ENCODE measurements at places on chromosomes 1 and 21.

DNA sequence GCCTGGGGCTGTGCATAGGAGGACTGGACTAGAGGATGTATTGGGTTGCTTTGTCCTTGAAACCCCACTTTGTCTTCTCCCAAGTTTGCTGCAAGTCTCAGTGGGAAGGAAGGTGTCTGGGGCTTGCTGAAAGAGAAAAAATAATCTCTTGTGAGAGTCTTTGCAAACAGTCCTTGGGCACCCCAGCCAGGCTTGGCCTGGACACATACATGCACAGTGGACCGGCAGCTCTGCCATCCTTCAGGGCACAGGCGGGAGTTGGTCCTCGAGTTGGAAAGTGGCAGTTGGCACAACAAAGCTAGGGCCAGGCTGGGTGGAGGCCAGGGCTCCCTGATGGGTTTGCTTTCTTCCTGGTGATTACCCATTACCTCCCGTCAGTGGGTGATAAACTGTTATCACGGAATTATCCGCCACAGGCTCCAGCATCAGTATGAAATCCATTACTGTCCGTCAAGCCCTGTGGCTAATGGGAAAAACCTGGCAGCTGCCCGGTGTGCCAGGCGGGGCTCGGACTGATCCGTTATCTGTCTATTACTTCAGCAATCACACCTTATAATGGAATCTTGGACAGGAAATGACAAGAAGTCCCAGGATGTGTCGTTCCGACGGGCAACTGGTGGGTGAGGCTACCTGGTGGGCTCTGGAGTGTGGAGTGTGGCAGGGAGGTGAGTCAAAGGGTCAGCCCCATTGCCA lies 265.7 kb downstream of the GRIK3 start:
- DNase-seq: no peak

DNA sequence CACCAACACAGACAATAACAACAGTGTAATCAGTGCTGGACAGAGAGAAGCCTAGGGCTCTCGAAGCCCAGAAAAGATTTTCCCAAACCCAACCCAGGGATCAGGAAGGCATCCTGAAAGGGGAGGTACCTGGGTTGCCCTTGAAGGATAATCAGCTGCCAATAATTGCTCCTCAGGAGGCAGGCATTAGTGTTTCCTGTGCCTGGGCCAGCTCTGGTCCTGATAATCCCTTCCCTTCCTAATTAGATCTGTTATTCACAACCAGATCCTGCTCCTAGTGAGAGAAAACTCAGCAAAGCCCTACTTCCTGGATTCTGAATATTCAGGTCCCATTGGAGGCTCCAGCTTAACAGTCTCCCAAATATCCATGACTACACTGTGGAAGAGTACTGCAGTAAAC lies 117.4 kb downstream of the DMRTA2 start:
- no peak for DNase-seq

DNA sequence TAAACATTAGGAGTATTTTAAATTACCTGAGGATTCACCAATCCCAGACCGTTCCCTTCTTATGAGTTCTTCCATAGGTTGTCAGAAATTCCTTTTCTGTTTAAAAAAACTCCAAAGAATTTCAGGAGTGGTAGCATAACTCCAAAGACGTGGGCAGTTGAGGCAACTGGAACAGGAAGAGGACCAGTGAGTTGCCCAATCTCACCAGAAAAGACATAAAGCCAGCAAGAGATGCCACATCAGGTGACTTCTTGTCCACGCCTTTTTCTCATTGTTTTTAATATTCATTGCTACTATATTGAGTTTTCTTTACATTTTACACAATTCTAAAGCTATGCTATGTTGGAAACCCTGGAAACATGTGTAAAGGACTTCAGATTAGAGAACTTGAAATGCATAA lies 88.1 kb upstream of the JAK1 start:
- DNase-seq: no peak

GRCh38 chr1:97947695-97948094 lies 26.9 kb upstream of the DPYD start:
- DNase-seq: no peak

DNA sequence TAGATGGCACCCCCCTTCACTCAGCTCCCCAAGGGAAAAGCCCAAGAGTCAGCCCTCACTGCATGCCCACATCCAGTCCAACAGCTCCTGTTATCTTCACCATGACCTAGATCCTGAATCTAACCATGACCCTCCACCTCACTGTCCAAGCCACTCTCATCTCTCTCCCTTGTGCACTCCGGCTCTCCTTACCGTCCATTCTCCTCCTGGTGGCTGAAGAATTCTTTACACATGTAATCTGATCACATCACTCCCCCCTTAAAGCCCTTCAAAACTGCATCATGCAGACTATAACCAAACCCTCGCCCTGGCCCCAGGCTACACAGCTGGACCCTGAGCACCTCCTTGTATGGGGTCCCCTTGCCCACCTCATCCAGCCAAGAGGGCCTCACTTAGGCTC lies 14.0 kb upstream of the PAQR7 start:
- no peak for DNase-seq

Measured in epithelial cell of prostate (primary cell).